Stimulated activated CD8-positive, alpha-beta memory T cell treated with anti-CD3 and anti-CD28 coated beads, Interleukin-7, amount 100 ng/mL, for 48 hours (primary cell): ENCODE measurements at places on chromosomes 2 and 18.

GRCh38 chr2:197828464-197829135, 24.2 kb downstream of the PLCL1 start:
- no peak for DNase-seq

- peak; percentile 2 for DNase-seq
Observed at GRCh38 chr2:200239216-200239615, 67.3 kb upstream of the SPATS2L start.

DNA sequence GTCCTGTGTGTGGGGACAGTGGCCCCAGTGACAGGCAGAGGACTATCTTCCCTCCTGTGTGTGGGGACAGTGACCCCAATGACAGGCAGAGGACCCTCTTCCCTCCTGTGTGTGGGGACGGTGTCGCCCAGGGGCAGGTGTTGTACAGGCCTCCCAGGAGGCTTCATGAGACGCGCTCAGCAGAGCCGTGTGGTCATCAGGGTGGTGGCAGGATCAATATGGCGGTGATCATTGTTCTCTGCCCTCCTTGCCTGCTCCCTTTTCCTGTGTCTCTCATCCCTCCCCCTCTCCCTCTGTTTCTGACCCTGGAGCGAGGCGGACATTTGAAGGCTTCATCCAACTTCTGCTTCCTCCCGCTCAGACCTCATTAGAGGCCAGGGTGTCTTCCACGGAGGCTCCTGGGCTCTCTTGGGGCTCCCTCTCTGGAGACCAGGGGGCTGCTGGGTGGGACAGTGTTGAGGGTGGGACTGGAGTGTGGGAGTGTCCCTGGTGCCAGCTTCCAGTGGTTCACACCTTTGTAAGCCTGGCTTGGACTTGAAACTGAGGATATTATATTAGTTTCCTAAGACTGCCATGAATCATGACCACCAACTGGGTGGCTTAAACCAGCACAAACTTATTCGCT, 59.5 kb downstream of the ACKR3 start:
- DNase-seq: no peak

DNA sequence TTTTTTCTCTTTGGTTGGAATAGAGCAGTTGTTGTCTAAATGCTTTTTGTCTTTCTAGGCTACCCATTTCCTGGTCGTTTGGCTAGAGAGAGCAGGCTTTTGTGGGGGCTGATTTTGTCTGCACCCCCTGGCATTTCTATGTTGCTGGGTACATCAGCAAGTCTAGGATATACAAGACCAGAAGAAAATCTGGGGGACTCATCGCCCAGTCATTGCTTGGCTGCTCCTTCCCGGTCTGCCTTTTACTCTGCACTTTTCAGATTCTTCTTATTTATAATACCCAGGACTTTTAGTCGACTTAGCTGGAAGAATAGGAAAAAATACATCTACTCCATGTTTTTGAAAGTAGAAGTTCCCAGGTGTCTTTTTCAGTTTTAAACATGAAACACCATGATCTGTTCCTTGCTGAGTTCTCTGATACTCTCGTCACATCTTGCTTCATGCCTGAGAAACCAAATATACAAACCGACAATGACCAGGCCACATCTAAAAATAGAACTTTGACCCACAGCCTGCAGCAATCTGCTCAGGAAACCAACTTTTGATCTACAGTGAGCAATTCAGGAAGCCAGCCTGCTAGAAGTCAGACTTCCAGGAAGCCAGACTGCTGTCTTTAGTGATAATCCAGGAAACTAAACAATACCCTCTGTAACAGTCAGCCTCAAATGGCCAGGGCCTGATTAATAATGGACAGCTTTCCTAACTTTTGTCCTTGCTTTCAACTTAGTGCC, 163.8 kb upstream of the MEX3C start:
- DNase-seq: no peak

GRCh38 chr2:73107211-73107926, 5.4 kb downstream of the RAB11FIP5 start:
- no peak for DNase-seq

DNA sequence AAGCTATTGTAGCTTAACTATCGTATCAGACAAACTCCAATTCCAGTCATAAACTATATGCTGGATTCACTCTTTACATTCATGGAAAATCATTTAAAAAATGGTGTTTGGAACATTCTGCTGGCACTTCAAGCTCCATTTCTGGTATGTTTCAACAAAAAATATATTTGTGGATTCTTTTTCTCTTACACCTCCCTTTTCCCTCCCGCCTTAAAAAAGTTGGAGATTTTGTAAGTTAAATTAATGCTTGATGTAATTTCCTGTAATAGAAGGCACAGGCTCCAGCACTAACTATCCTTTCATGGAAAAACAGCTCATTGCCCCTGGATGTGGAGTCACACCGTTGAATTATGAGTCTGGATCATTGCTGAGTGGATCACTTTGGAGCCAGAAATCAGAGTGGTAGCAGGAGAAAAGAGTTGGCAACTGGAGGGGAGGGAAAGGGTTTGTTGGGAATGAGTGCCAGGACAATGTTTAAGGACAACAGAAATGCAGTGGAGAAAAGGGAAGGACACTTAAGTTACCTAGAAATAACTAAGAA, 102.8 kb downstream of the ICOS start:
- DNase-seq: no peak

DNA sequence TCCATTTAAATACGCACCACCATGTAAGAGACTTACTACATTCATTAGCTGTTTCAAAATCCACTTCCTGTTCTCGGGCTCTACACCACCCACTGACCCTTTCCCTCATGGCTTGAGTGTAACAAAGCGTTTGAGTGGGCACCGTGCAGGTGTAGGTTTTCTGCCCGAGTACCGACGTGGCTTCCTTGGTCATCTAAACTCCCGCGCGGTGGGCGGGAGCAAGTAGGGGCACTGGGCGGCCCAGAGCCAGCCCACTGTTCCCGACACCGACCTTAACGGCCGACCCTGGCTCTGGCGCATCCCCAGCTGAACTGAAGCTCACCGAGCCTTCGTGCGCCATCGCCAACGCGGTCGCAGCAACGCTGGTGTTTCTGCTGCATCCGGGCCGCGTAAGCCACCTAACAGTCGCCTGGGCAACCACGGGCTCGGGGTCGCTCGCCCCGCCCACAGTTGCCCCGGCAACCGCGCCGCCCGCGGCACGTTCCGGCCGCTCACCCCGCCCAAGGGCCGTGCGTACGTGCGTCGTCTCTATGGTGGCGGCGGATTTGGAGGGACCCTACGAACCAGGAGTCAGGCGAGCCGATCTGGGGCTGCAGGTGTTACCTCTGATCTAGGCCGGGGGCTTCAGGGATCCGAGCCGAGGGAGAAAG, at the start of the genes C2orf81 and WDR54:
C2orf81 (minus strand) TSS at position 399 of the 650 bp plus-strand sequence; CDS start at position 340, 59 bp downstream.
WDR54 (plus strand) TSS at position 510 of the 650 bp plus-strand sequence. CDS start 424 bp downstream, outside the sequence.
- peak; percentile 94 for DNase-seq

DNA sequence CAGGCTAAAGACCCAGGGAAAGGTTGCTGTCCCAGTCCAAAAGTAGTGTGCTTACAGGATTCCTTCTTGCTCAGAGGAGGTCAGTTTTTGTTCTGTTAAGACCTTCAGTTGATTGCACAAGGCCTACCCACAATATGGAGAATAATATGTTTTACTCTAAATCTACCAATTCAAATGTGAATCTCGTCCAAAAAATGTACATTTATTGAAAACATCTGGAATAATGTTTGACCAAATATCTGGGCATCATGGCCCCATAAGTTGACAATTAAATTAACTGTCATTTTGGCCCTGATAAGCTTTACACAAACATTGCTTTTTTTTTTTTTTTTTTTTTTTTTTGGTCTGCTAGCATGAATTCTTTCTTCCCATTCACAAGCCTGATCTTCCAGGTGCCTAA, 109.8 kb downstream of the CCDC178 start:
- no peak for DNase-seq

- no peak for DNase-seq
Observed at GRCh38 chr18:44766450-44766849, 85.8 kb downstream of the SETBP1 start.

DNA sequence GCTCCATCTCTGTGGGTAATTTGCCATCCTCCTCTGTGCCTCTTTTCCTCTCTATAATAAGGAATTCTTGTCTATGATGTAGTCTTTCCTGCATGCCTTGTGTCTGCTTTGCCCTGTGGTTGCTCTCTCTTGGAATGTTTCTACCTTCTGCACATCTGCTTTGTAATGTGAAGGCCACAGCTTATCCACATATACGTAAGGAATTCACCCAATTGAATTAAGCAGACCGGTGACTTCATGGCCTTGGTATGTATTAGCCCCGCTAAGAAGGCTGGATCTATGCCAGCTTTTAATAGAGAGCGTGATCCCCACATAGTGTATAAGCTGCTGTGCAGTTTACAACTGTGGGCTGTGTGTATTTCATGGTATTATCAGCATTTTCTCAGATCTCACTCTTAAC, 274.7 kb downstream of the RNF144A start:
- no peak for DNase-seq

DNA sequence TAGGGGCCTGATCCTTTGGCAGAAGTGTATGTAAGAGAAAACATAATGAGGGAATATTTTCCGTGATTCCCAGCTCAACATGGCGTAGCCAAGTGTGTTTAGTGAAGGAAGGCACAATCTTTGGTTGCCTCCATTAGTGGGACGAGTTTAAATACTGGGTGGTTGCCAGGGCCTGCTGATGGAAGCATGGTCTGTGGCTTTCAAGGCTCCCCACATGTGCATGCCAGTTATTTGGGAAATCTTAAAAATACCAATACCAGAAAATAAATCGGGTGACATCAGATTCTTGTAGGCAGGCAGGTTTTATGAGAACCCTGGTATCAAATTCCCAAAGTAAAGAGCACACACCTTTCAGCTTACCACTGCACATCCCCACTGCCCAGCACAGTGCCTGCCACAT, 7.1 kb downstream of the MYL12A start:
- DNase-seq: no peak

DNA sequence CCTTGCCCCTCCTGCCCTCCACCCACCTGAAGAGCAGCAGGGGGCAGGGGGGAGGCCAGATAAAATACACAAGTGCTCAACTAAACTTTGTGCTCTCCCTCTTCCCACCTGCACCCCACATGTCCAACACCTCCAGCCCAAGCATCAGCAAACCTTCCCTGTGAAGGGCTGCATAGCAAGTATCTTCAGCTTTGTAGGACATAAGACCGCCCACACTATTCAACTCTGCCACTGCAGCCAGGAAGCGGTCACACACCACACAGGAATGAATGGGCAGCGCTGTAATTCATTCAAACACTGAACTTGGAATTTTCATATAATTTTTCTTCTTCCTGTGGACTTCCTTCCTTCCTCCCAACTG, 27.5 kb downstream of the TFCP2L1 start:
- DNase-seq: no peak

- no peak for DNase-seq
Observed at GRCh38 chr2:20667151-20667530, 197 bp downstream of the GDF7 start.

GRCh38 chr2:219402665-219403515, 15.2 kb upstream of the DNPEP start:
- DNase-seq: peak; percentile 10

GRCh38 chr18:68467957-68468356, 247.0 kb downstream of the TMX3 start:
- no peak for DNase-seq

DNA sequence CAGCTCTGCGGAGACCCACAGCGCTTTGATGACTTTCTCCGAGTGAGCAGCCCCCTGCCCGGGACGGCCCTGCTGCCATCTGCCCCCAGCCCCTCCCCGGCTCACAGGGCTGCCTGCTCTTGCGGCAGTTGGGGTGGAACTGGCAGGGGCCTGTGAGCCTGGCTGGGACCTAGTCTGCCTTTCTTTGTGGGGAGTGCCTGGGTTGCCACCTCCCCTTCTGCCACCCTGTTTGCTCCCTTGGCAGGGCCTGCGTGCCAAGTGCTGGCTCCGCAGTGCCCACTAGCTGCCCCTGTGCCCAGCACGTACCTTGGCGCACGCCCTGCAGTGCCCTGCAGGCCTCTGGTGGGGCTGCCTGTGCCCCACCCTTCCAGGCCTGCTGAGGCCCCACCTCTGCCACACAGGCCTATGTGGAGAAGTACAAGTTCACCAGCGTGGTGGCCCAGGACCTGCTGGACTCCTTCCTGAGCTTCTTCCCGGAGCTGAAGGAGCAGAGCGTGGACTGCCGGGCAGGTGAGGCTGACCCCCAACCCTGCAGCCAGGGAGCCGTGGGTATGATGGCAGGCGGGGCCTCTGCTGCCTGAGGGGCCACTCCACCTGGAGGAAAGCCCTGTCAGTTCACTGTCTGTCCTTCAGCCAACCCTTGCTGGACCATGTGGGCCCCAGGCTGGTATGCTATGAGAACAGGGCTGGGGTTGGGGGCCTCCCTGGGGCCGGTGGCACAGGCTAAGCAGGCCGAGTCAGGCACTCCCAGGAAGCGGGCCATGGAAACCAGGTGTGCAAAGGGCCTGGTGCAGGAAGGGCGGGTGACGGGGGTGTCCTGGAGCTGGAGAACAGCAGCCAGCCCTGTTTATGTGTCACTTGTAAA, 7.0 kb downstream of the RNPEPL1 start:
- no peak for DNase-seq

DNA sequence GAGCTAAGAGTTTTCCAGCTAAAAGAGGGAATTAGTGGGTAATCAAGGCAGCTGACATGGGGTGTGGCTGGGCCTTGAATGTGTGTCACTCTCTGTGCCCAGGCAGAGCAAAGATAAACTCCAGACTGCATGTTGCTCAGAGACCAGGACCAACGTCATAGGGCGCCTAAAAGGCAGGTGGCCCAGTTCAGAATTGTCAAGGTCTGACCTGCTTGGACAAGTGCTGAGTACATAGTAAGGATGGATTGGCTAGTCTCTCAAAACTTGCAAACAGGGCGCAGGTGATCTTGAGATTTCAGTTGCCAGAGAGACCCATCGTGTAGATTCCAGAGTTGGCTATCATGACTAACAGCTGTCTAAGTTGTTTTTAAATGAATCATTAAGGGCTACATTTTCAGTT, 19.0 kb downstream of the CLUL1 start:
- no peak for DNase-seq

DNA sequence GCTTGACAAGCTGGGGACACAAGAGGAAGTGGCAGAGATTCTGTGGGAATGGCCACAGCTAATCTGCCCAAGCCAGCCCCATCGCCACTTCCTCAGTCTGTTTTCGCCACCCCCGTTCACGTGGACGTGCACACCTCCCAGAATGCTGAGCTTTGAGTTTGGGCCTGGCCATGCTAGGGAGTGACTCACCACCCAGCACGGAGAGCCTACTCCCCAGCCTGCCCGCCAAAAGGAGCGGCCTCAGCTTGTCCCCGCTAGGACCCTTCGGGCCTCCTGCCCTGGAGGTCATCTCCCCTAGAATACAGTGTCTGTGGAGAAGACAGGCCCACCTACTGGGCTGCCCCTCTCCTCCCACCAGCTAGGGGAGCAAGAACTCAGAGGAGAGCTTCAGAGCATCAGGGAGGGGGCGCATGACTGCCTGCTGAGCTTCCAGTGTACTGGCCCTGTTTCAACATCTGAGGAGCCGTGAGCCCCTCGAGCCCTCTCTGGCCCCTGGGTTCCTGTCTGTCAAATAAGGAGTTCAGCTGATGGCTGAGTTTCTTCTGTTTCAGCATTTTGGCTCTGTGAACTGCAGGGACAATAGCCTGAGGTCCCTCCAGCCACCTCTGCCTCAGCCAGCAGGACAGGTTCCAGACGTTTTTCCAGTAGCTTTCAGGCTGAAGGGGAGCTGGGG, 5.1 kb downstream of the SLC35F6 start:
- no peak for DNase-seq
